Right kidney (tissue), 9 donors: ENCODE measurements at places on chromosomes 1 and 21.

DNA sequence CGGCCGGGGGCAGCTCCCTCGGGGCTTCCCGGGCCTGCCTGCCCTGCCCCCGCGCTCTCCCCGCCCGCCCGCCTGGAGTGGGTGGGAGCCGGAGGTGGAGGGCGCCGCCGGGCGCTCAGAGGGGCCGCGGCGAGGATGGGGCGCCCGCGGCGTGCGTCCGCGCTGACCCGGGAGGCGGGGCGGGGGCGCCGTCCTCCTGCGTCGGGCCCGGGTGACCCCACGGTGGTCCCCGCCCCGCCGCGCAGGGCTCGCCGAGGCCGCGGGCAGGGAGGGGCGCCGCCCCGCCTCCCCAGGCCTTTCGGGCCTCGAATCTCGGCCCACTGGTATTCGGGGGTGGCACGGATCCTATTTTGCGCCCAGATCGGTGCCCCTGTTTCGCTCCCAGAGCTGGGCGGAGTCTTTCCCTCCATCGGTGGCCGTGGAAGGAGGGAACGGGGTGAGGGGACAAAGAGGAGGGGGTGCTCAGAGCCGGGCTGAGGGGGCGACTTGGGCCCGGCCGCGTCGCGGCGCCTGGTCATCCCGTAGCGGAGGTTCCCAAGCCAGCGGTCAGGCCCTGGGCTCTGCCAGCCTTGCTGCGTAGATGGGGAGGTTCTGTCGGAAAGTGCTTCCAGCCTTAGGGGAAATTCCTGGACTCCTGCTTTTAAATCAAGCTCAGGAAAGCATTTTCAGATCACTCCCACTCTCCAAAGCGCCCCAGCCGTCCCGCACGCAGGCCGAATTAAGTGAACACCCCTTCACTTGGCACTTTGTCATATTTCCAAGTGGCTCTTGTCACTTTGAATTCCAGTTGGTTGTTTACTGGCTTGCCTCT lies 545 bp downstream of the PATJ start:
- peak; percentile 88 for DNase-seq

DNA sequence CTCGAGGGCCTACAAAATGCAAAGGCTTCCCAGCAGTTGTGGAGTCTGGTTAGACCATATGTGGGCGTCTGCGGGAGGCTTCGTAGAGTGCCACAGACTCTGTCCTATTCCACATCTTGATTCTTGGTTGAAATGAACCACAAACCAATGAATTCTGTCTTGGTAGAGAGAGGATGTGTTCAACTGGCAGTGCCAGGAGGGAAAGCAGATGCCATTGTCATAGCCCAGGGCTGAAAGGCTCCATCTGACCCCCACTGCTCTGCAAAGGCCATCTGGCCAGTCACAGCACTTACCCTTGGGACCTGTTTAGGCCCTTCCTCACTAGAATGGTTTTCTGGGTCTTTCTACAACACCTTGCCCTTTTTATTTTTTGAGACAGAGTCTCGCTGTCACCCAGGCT lies 22.1 kb downstream of the ACOT11 start:
- no peak for DNase-seq

DNA sequence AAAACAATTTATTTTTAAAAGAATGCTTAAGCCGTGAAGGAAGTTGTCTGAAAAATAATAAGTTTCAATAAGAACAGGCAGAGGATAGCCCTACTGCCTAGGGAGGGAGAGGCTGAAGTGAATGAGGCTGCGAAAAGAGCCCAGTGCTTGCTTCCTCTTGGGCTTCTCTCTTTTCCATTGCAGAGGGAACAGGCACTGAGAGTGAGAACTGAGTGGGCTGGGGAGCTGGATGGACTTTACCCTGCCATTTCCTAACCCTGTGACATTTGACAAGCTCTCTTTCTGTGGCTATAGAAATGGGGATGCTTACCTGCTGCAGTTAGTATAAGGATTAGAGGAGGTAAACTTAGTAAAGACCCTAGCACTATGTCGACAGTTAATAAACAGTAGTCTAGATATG lies 30.0 kb downstream of the TENT5C start:
- DNase-seq: no peak

DNA sequence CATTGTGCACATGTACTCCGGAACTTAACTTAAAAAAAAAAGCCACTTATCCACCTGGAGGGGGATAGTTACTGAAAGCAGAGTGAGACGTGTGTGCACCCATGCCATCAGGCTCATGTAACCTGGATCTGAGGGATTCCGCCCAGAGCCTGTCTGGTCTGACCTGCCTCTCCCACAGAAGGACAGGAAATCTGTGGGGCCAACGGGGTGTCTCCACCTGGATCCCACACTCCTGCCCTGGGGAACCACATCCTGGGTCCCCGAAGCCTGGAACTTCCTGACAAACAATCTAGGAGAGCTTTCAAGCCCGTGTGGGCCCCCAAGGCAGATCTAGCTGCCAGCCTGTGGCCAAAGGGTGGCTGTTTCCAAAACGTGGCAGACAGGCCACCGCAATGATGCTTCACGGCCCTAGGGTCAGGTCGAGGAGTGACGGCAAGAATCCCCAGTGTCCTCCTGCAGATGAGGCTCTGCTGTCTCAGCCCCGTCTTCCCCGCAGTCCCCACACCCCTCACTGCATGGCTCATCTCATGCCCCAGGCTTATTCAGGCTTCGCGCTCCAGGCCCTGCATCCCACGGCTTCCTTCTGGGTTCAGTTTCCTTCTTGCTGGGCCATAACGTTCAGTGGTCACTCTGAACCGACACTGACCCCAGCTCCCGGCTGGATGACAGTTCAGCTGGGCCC lies 21.0 kb upstream of the PCBP3 start:
- DNase-seq: no peak

GRCh38 chr1:208131621-208132286 lies 112.4 kb downstream of the PLXNA2 start:
- DNase-seq: peak; percentile 65

GRCh38 chr21:44498280-44499210 lies 41.5 kb downstream of the KRTAP10-1 start:
- no peak for DNase-seq

DNA sequence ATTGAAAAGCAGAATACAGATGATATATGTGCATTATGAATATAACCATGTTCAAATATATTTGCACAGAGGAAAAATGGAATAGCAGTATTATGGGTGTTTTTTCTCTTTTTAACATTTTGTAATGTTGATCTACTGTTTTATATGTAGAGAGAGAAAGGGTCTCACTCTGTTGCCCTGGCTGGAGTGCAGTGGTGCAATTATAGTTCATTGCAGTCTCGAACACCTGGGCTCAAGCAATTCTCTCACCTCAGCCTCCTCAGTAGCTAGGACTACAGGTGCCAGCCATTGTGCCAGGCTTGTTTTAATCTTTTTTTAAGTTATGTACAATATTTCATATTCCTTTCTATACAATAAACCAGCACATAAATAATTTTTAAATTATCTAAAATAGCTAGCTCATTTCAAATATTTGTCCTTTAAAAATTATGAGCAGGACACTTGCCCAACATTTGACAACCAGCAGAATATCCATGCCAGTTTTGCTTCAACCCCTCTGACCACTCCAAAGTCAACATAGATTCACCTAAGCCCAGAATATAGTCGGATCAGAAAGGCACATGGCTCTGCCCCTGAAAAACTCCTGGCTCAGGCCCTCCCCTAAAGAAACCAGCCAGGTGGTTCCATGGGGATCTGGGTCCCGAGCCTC lies 29.8 kb downstream of the ZNF281 start:
- no peak for DNase-seq

- DNase-seq: no peak
Observed at GRCh38 chr1:231871471-231871870, 244.9 kb downstream of the DISC1 start.

GRCh38 chr1:44594353-44594752 lies 79.9 kb downstream of the TMEM53 start:
- DNase-seq: no peak

GRCh38 chr21:46041183-46041582 lies 56.7 kb upstream of the COL6A2 start:
- no peak for DNase-seq

GRCh38 chr1:55140546-55140983 lies 74.6 kb downstream of the USP24 start:
- peak; percentile 31 for DNase-seq

DNA sequence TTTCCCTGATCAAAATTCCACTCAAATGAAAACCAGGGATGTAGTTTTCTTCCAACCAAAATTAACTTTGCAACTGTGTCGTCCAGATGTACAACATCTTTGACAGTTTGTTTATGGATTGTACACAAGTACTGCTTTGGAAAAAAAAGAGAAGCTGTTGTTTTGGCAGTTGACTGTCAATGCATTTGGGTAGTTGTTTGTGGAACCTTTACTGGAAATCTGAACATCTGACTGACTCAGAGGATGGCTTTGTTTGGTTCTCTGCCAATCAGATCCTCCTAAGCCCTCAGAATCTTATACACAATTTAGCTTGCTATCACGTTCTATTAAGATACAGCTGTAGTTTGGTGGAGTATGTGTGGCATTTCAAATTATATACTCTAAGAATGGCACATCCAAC lies 195.0 kb downstream of the KCNK2 start:
- no peak for DNase-seq

DNA sequence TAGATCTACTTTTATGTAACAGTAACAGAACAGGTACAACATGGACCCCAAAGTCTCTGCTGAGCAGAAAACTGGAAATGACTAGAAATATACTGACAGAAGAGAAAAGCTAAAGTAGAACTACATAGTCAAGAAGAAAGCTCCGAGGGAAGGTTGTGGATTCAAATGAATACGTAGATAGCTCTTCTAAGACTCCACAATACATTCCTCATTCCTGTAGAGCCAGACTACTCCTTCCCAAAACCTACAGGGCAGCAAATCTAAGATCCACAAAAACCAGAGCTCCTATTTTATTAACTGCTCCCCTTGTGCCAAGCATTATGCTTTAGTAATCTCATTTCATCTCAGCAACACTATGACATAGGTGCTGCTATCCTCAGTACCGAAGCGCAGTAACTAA lies 35.2 kb downstream of the ARID4B start:
- no peak for DNase-seq

DNA sequence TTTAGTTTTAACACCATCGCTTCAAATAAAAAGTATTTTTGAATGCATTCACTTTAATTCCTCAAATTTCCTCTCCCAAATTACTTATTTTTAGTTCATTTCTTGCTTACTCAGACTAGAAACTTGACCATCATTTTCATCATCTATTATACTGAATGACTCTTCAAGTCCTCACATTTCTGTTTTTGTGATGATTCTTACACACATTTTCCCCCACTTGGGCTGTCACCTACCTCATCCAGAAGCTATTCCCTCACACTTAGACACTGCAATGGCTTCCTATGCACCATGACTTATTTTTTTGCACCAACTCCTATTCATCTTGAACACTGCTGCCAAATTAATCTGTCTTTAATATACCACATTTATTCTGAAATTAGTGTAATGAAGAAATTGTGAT lies 239.6 kb upstream of the DUSP10 start:
- DNase-seq: no peak

DNA sequence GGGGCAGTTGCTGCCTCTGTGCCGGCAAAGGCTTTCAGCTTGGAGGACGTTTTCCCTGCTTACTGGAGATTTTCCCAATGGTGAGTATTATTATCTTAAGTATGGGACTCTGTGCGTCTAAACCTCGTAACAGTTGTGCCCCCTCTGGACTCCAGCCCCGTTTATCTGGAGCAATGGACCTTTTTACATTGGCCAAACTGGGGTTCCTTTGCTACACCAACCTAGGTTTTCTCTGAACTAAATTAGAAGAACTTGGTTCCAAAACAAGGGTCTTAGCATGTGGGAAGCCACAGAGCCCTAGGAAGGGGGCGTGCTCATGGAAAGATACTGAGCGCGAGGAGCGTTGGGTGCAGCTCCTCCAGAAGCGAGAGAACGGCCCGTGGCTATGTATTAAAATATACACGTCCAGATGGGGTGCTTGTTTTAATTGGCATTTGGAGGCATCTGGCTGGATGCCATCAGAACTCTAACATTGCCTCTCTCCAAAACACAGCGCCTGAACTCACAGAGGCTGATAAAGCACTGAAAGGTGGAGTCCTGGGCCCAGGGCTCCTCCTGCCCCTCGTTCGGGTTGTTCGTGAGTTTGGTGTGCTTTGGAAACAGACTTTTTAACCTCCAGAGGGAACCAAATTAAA lies 28.4 kb downstream of the POFUT2 start:
- no peak for DNase-seq

- no peak for DNase-seq
Observed at GRCh38 chr21:14964621-14965020, 100.2 kb downstream of the NRIP1 start.

GRCh38 chr1:225464851-225465792 lies 37.3 kb upstream of the LBR start:
- no peak for DNase-seq

DNA sequence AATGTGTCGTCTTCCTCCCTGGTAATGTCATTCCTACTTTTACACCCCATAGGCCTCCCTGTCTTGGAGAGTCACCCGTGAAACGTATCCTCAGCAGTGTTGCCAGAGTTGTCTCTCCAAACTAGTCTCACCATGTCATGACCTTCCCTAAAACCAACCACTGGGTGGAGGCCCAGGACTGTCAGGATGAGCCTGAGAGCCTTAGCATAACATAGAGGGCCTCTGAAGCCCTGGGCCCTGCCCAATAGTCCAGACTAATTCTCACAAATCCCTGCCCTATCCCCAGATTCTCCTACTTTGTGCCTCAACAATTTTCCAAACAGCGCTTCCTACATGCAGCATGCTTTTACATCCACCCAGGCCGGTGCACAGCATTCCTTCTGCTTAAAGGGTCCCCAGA lies 29.3 kb upstream of the HSD3B1 start:
- no peak for DNase-seq

DNA sequence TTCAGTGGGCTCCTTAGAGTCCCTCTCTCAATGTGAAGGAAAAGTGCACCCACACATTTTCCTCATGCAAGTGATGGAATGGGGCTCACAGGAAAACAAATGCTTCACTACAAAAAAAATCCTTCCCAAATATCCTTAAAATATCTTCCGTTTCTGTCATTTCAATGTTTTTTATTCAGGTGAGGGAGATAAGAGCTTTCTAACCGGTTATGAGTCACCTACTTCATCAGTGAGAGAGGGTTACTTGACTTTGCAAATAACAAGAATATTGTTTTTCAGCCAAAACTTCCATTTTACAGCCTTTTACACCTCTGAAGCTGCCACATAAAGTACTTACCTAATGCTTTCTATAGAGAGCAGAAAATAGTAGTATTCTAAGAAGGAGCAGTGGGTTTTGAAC lies 98.3 kb upstream of the CD55 start:
- no peak for DNase-seq

DNA sequence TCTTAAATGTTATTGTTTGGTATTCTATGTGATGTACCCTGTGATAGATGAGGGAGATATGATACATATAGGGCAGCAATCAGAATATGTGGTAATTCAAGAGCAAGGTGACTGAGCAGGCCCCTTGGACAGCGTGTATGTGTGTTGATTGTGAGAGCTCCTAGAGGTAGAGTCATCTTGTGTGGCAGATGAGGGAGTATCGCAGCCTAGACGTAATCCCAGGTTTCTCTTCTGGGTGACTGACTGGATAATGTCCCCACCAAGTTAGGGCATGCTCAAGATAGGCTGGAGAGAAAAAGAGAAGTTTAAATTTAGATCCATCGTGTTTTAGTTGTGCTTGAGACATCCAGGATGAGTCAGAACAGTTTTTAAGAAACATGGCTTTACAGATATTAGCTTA lies 185.3 kb downstream of the ZP4 start:
- DNase-seq: no peak

- DNase-seq: no peak
Observed at GRCh38 chr1:111602302-111602701, 17.3 kb upstream of the RAP1A start.

- DNase-seq: peak; percentile 61
Observed at GRCh38 chr1:243917177-243917862, 67.3 kb upstream of the AKT3 start.

GRCh38 chr1:223669003-223669795 lies 3.7 kb upstream of the CAPN8 start:
- no peak for DNase-seq
